HFFc6 (cell line): ENCODE measurements at places on chromosomes 3 and 15. TPM values are rescaled to one million over a fixed set of nuclear protein-coding genes. Genes with fewer than 3 reads are reported as not detected.

- no peak for DNase-seq
Measured at GRCh38 chr15:68325726-68326125, 48.2 kb downstream of the FEM1B start.

Gene CDHR4
- 0.18 TPM in 1 of 3 replicates, not detected in the others for total RNA-seq

Gene CD200R1
- total RNA-seq: not detected in 3 replicates

DNA sequence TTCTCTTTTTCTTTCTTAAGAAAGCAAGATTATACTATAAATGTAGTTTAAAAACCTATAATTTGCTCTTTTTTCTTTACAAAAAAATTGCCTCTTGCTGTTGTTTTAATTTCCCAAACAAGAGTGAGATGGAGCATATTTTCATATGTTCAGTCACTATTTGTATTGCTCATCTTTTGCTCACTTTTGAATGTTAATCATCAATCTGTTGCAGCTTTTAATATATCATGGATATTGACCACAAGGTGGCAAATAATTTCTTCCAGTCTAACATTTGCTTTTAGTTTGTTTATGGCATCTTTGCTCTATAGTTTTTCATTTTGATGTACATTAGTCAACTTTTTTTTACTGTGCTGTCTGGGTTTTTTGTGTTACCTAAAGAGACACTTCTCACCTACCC is 112.6 kb upstream of the THRB start:
- DNase-seq: no peak

DNA sequence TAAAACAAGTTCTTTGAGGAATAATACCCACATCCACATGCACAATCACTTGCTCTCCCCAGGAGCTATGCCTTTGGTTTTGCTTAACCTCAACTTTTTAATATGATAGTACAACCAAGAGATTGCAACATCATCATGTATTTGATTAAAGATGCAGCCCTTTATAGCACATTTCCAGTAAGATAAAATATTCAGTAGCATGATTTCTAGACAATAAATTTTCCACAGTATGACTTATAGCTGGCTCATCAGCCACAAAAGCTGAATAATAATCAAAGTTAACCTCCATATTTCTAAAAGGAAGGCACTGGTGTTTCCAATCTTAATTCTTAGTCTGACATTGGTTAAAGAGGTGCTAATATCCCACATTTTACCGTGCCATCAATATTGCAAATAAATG is 622.5 kb downstream of the TBL1XR1 start:
- DNase-seq: no peak

- no peak for DNase-seq
Measured at GRCh38 chr3:196835086-196835485, 32.6 kb upstream of the SENP5 start.

DNA sequence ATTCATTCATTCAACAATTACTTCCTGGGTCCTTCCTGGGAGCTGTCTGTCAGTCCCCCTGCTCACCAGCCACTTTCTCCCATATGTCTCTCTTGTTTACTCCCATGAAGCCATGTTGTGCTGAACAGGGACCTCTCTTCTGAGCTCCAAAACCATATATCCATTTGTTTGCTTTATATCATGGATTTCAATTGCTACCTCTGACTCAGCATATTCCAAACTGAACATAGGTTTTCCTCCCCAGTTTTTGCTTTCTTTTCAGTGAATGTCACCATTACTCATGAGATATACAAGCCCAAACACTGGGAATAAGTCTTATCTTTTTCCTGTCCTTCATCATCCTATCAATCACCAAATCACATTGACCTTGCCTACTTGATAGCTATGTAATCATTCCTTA is 152.5 kb upstream of the P2RY1 start:
- DNase-seq: no peak

DNA sequence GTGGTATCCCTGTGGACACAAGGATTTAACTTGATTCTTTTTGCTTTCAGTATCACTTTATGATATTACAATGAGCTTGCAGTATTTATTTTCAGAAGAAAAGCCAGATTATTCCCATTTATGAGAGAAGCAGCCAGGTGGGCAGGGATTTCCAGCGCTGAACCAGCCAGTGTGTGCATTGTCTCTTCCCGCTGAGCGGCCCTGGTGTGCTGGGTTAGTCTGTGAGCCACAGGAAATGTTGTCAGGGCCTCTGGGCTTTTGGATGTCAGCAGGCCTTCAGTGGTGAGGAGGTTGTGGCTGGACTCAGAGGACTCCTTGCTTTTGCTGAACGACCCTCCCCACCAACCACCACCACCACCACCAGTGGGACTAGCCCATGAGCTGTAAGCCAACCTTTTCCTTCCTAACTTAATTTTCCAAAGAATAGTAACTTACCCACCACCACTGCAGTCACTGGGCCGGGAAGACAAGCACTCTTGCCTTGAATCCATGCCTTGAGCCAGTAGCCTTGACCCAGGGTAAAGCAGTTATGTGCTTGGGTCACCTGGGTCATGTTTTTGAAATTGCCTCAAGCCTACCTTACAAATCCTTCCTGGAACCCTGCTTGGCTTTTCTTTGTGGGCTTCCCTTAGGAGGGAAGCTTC is 33.1 kb downstream of the FLNB start:
- DNase-seq: no peak

GRCh38 chr15:66030650-66031049 is 161.4 kb downstream of the RAB11A start:
- no peak for DNase-seq

DNA sequence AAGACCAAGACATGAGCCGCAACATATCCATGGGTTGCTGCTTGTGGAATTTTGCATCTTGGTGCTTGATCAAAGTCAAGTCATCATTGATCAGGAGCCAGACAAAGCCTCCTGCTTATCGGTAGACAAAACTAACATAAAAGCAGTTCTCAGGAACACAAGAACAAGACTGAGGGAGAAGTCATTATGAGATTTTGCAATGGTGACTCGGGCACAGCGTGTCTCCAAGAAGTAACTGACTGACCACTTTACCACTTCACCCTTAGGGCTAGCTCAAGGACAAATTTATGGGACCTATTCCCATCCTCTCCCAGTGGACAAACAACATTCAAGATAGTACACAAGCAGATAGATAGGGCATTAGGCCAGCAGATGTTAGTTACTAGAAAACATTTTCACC is 68.1 kb upstream of the LIMD1 start:
- no peak for DNase-seq

Gene RETNLB
- not detected in 3 replicates for total RNA-seq

Gene IQCF5
- total RNA-seq: not detected in 3 replicates

- no peak for DNase-seq
Measured at GRCh38 chr3:122230174-122230573, 46.7 kb downstream of the CASR start.

- DNase-seq: no peak
Measured at GRCh38 chr15:94162939-94163338, 68.4 kb upstream of the MCTP2 start.

GRCh38 chr3:105958237-105959000 is 89.6 kb upstream of the CBLB start:
- DNase-seq: no peak

GRCh38 chr15:52615302-52615701 is 46.5 kb upstream of the ARPP19 start:
- DNase-seq: no peak

Gene CADPS
- not detected in 3 replicates for total RNA-seq

Gene LTF
- total RNA-seq: not detected in 3 replicates

Gene SLC12A1
- not detected in 3 replicates for total RNA-seq

- DNase-seq: no peak
Measured at GRCh38 chr3:9807981-9808344, 2.1 kb upstream of the TTLL3 start.

DNA sequence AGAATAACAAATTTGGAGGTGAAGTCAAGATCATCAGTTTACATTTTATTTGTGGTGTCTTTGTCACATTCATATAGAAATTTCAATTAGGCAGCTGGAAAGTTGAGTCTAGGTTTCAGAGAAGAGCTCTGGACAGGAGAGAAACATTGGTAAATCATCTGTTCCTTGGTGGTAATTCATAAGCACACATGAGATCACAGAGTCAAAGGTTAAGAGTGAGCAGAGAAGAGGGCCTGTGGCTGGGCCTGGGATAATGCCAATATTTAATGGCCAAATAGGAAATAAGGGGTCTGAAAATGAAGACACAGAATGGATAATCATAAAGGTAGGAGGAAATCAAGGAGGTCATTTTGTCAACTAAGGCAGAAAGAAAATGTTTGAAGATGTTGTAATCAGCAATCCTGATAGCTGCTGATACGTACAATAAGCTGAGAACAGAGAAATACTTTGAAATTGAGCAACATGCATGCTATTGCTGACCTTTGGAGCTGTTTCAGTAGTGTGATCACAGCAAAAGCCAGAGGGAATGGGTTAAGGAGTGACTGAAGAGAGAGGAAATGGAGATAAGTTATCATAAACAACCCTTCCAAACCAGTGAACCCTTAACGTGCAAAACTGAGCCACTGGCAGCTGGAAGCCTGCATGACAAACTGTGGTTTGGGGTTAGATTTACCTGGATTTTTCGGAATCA is 692.8 kb downstream of the AGBL1 start:
- DNase-seq: no peak

Gene UMPS
- 28.6 to 33.5 TPM (median 32.6 TPM) in 3 replicates for total RNA-seq

DNA sequence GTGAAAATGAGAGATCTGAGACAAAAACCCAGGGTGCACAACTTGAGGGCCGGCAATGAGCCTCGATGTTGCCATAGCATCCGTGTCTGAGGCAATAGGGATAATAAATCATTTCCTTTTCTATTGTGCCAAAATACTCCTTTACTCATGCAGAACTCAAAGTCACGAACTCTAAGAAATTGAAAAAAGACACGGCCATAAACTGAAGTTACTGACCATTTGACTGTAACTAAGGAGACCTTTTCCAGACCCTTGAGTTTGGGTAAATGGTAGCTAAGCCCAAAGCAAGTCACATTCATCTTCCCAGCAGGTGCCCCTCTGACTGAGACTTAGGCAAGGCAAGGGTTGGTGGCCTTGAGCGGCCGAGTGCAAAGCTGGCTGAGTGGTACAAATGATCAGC is 141.2 kb upstream of the SLCO3A1 start:
- DNase-seq: no peak

GRCh38 chr15:29699791-29700190 is 122.5 kb downstream of the TJP1 start:
- no peak for DNase-seq

DNA sequence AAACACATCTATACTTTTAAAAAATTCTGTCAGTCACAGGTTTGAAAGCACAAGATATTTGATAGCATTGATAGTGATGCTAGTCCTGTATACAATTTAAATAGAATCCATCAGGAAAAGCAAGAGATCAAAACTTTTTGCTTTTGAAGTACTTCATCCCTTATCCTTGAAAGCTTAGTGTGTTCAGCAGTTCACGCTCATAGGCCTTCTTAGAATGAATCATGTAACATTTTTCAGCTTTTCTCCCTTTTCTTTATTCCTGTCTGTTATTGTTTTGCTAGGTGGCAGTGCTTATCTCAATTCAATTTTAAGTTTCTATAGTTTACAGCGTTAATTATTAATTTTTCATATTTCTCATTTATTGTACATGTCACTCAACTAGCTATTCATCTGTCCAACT is 69.1 kb downstream of the FGF7 start:
- DNase-seq: no peak

DNA sequence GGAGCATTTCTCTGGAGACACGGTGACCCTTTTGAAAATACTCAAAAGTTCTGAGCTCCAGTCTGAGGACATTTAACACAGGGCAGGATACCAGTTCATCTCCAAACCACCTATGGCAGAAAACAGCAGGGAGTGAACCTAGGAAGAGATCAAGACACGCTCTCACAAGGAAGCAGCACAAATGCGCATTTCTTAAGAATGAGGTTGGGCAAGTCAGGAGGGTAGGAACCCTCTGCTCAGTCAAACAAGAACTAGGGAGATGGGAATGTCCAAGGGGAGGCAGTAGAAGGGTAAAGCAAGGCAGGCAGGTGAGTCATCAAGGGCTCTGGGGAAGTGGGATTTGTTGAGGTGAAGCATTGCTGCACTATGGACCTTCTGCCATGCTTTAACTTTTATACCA is 60.3 kb upstream of the PSMD6 start:
- DNase-seq: no peak

Gene SAXO2
- total RNA-seq: 0.51 to 1.4 TPM in 2 of 3 replicates, not detected in the other

Gene RBM5
- total RNA-seq: 75.4 and 76.8 TPM in 2 replicates

DNA sequence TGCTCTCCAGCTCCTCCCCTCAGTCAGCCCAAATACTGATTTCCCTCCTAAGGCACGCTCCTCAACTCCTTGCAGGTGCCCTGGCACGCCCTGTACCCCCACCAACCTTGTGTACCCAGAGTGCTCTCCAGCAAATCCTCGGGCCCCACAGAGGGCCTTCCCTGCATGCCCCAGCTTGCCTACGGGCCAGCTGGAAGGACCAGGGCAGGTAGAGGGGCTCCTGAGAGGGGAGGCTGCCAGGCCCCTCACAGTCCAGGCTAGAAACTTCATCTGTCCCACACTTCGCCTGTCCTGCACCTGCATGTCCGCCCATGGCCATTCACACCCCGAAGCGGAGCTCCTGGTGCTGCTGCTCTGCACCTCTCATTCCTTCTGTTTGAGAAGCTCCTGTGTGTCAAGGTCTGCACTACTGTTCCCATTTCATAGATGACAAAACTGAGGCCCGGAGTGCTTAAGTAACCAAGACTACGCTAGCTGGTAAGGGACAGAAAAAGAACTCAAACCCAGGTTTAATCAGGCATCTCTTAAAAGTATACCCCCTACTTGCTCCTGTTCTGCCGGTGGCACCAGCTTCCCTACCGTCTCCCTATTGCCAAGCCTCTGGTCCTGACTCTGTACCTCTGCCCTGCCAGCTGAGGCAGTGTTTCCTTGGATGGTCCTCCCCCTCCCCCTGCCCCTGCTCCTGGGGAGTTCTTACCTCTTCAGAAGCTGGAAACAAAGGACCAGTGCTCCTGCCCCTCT is 35.6 kb downstream of the ZXDC start:
- DNase-seq: no peak

Gene POLG
- total RNA-seq: 36.3 to 45.8 TPM (median 38.3 TPM) in 3 replicates

DNA sequence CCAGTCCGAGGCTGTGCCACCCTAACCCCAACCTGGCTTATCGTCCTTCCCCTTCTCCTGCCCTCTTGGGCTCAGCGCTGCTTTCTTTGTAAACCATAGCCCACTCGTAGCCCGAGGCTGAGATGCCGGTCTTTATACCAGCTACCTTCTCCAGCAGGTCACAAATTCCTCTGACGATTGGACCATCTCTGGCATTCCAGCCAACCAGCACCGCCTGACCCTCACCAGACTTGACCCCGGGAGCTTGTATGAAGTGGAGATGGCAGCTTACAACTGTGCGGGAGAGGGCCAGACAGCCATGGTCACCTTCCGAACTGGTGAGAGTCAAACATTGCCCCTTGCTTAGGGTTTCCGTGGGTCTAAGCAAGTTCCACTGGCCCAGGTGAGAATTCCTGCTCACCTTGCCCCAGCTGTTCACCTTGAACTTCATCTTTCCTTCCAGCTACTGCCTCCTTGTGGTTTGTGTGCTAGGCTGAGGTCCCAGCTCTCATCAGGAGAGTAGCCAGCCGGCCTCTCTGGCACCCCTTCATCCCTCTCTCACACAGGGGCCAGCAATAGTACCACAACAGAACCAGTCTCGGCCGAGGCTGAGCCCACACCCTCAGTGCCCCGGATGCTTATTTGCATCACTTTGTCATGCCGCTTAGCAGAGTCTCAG is 66.7 kb downstream of the BOC start:
- DNase-seq: no peak

GRCh38 chr3:94784274-94784673 is 721.4 kb downstream of the NSUN3 start:
- DNase-seq: no peak

Gene GUCA1C
- not detected in 3 replicates for total RNA-seq
